Fibroblast of upper back skin (primary cell): ENCODE measurements at places on chromosomes 2 and 18.

DNA sequence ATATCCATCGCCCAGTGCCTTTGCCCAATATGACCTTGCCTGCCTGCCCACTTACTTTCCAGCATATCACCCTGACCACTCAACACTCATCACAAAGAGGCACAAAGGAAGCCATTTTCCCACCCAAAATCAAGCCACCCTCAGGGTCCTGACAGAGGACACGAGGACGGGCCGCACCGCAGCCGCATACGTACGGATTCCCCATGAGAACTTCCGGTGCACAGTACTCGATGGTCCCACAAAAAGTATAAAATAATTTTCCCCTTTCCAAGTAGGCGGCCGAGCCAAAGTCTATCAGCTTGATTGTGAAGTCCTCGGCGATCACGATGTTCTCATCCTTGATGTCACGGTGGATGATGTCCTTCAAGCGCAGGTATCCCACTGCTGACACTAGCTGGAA is 10.0 kb upstream of the MTERF4 start:
- DNase-seq = no peak

DNA sequence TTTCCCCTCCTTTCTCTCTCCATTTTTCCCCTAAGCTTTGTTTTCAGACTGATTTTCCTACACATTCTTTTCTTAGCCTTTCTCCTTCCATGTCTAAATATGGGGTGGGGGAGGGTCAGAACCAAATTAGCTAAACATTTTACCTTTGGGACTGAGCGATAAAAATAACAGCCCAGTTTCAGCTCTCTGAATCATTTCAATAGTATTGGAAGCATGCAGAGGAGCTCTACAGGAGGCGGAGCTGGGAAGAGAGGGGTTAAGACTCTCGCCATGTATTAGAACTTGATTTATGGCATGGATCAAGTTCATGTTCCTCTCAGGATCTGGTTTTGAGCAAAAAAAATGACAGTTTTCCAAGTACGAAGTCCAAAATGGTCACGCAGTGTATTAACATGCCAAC is 109.1 kb downstream of the CPO start:
- DNase-seq = peak; percentile 92

- DNase-seq = no peak
These were observed 155.5 kb downstream of the CLIP4 start for GRCh38 chr2:29270701-29271121.

GRCh38 chr2:191748528-191749180 is 70.7 kb downstream of the NABP1 start:
- peak; percentile 51 for DNase-seq

DNA sequence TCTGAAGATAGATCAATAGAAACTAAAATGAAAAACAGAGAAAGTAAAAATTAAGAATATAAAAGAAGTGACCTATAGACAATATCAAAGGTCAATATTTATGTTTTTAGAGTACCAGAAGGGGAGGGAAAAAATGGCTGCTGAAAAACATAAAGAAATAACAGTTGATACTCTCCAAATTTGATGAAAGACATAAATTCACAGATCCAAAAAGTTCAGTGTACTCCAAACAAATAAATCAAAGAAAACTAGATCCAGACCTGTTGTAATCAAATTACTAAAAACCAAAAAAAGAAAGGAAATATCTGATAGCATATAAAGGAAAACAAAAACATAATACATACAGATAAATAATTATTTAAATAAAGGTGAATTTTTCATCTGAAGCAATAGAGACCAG is 1689.1 kb upstream of the TMEFF2 start:
- DNase-seq = no peak

DNA sequence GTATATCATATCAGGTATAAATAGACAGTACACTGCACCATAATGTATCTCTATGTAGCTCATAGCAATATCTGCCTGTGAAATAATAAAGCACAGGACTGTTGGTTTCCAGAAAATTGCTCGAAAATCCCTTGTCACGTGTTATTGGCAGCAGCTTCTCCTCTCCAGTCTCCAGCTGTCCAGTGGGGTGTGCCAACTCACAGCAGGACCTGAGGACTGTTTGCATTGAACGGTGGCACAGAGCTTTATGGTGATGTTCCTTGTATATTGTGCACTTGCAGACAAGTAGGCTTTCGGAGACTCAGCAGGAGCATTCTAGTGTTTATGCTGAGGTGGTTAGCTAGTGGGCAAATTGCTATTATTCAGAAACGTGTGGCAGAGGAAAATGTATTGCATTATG is 182.2 kb upstream of the ATP5MC3 start:
- DNase-seq = no peak

DNA sequence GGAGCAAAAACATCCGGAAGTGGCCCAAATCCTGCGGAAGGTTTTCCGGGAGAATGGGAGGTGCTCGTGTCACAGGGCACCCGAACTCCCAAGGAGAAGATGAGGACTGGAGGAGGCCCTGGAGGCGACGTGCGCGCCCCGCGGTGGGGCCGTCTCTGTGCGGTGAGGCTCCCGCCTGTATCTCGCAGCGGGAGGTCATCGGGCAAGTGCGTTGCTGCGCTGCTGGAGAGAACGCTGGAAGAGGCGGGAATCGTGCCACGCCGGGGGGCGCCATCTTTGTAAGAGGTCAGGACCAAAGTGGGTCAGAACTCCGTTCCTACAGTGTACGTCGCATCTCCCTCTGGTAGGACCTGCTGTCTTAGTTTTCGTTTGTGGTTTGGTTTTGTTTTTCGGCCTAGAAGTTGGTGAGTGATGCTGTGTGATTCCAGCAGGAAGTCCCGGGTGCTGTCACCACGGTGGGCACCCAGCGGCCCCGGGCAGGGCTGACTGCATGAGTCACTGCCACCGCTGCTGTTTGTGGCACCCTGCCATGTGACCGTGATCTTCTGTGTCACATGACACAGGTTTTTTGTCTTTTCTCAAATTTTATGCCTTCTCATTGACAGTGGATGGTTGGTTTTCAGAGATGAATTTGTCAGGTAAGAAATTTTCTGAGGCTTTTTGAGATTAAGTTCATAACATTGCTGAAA is 21.5 kb upstream of the ATP9B start:
- DNase-seq = no peak

- DNase-seq = no peak
These were observed 20.6 kb downstream of the TMEM87B start for GRCh38 chr2:112075490-112076260.

GRCh38 chr2:323035-323434 is 35.1 kb upstream of the ALKAL2 start:
- DNase-seq = no peak

DNA sequence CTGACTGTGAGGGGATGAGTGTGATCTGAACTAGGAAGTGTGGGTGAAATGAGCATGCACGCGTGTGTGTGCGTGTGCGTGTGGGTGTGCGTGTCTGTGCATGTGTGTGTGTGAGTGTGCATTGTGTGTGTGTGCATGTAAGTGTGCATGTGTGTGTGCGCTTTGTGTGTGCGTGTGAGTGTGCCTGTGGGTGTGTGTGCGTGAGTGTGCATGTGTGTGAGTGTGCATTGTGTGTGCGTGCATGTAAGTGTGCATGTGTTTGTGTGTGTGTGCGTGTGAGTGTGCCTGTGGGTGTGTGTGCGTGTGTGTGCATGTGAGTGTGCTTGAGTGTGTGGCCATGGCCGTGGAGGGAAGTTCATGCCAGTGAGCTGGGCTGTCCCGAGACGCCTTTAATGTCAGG is 76.3 kb downstream of the RTP5 start:
- DNase-seq = no peak

GRCh38 chr2:48912110-48912509 is 156.6 kb upstream of the LHCGR start:
- no peak for DNase-seq

GRCh38 chr2:208354964-208355381 is 51.6 kb upstream of the PTH2R start:
- DNase-seq = no peak

GRCh38 chr2:101718993-101719571 is 21.6 kb downstream of the MAP4K4 start:
- peak; percentile 53 for DNase-seq

DNA sequence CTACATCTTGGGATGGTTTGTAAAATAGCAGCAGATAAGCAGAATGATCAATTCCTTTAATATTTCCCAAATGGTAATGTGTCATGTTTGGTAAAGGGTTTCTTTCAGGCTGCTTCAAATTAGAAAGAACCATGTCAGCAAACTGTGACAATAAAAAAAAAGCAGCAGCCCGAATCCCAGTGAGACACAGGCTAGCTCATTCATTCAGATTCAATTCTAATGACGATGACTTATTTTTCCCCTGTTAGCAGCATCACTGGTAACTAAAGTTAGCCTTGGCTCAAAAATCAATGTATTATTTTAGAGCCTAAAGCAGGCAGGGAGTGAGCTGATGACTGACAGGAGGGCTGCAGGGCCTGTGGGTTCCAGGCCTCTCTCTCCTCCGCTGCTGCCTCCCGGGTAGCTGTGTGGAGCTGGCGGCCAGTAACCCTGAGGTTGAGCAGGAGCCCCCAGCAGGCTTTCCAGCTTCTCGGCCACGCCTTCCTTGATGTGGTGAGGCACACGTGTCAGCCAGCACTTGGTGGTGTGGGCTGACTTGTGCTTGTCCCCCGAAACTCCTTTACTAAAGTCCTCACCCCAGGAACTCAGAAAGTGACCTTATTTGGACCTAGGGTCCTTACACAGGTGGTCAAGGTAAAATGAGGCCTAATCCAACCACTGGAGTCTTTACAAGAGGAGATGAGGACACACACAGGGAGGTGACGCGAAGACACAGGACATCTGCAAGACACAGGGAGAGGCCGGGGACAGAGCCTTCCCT is 120.5 kb upstream of the HS6ST1 start:
- no peak for DNase-seq

- DNase-seq = no peak
These were observed 84.9 kb downstream of the MAP4K4 start for GRCh38 chr2:101782427-101782792.

DNA sequence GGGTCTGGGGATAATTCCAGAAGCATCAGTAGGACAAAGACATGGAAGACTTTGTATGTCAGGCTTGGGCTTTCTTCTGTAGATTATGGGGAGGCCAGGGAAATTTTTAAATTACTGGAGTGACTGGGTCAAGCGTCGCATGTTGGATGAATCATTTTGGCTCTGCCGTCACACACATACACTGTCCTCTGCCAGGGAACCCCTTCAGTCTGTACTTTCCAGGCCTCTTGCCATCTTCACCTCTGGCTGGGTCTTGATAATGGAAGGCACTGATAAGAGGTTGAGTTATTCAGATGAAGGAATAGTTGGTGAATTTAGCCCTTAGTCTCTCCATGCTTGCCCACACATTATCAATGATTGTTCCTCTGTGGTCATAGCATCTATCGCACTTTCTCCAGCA is 895.1 kb upstream of the CELF4 start:
- no peak for DNase-seq

GRCh38 chr2:101550555-101550954 is 75.6 kb upstream of the RFX8 start:
- DNase-seq = no peak

DNA sequence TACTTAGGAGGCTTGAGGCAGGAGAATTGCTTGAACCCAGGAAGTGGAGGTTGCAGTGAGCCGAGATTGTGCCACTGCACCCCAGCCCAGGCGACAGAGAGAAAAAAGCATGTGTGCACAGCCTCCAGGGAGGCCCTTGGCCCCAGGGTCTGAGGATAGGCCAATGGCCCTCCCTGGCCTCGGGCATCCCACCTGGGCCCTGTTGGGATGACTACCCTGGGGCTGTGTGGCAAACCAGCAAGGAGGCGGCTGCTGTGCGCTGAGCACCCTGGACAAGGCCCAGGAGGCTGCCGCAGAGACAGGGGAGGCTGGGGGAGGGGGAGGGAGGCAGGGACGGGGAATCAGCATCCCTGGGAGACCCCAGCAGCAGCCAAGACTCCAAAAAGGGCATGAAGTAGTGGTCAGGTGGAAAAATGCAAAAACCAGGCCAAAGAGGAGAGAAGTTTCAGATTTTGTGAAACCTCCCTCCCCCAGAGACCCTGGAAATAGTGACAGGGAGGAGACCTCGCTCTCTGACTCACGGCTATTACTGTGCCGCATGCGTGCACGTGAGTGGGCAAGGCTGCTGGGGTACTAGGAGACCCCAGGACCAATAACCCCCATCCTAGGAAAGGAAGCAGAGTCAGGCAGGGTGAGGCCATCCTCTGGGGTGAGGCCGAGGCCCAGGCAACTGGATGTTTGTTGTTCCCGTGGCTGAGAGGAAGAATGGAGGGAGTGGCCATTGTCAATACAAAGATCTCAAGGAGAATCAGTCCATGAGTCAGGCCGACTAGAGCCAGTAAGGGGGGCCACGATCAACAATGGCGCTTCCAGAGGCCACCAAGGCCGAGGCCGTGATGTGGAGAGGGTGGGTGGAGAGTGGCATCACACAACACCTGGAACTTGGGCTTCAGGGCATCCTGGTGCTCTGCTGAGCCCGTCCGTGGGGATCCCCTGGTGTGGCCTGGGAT is 16.0 kb upstream of the B3GNT7 start:
- no peak for DNase-seq

- DNase-seq = peak; percentile 4
These were observed 131.4 kb downstream of the ZNF236 start for GRCh38 chr18:76953583-76954233.

GRCh38 chr2:205808486-205809121 is 126.3 kb downstream of the NRP2 start:
- no peak for DNase-seq

GRCh38 chr2:84022810-84023431 is 436.2 kb downstream of the SUCLG1 start:
- peak; percentile 49 for DNase-seq

DNA sequence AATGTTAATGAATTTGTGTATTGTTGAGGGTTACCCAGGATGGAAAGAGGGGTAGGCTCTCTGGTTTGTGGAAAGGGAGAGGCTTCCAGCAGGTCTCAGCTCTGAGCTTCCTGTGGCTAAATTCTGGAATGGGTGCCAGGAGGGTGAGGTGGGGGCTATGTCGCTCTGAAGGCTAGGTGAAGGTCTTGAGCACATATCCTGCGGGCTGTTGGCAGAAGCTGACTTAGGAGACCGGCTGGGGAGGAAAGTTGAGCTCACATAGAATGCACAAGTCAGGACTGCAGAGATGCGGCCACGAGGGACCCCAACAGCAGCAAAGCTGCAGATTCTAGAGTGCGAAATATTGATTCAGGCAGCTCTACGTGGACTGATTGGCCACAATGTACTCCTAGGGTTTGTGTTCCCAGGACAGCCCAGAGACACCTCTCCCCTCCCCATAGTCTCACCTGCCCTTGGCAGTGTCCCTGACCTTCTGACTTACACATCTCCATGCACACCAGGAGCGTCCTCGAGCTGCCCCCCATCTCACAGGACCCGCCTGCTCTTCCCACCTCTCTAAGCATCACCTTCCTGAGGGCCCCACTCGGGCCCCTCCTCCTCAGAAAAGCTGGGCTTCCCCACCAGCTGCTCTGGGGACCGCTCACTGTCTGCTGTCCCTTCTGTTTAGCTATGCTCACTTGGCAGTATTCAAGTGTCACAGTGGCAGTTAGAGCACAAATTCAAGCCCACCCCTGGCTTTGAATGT is 72.6 kb downstream of the ALK start:
- DNase-seq = no peak

DNA sequence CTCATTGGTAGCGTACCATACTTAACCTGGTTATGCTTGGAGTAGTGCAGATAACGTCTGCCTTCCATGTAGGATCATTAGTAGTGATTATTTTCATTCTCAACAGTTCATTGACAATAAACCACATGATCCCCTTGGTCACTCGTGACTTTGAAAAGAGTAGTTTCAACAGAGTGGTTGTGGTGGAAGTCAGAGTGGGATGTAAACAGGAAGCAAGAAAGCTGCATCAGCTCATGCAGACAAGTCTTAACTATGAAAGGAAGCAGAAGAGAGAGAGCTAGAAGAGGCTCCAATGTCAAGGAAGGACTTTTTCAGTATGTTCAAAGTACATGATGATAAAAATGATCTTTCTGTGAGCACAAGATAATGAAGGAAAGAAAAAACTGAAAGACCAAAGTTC is 287.4 kb downstream of the MBD2 start:
- no peak for DNase-seq

- no peak for DNase-seq
These were observed 43.0 kb downstream of the RAB27B start for GRCh38 chr18:54871231-54871630.
